SJCRH30 (cell line): ENCODE measurements at places on chromosomes 4 and X. TPM values are rescaled to one million over a fixed set of nuclear protein-coding genes. Genes with fewer than 3 reads are reported as not detected.
A peak's percentile ranks its signal among the peaks of the same experiment; 100 is the strongest.

DNA sequence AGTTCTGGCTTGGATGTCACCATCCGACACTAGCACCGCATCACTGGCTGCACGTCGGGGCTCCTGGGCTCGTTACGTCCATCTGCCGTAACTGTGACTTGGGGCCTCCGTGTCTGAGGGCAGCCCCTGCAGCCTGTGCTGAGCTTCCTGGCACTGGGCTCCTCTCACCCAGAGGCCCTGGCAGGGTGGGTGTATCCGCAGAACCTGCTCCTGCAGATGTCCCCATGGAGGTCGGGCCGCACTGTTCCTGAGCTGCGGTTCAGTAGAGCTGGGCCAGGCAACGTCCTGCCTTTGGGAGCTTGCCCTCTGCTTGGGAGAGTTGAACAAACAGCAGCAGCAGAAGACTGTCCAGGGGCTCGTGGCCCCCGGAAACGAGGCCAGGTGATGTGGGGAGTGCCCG, 71.4 kb downstream of the RGS12 start:
- no peak overlapping the region for H3K4me3 ChIP-seq
- DNase-seq, result no peak
- H3K27me3 ChIP-seq, result no peaks in the 10 kb centered on the region
- H3K4me1 ChIP-seq, result peaks cover 6% of the 10 kb centered on the region
- H3K36me3 ChIP-seq, result no peaks in the 10 kb centered on the region; the same call in 1 of the 2 replicates
- H3K27ac ChIP-seq, result no peak overlapping the region

GRCh38 chr4:6049985-6050384, 31.8 kb upstream of the C4orf50 start:
- no peak overlapping the region for H3K4me3 ChIP-seq
- H3K4me1 ChIP-seq, result no peaks in the 10 kb centered on the region
- H3K27ac ChIP-seq, result no peak overlapping the region
- H3K27me3 ChIP-seq, result peaks cover 20% of the 10 kb centered on the region

GRCh38 chr4:145326491-145326890, 146.1 kb upstream of the OTUD4 start:
- H3K4me3 ChIP-seq, result no peak overlapping the region
- H3K27me3 ChIP-seq, result no peaks in the 10 kb centered on the region
- no peak overlapping the region for H3K27ac ChIP-seq
- no peaks in the 10 kb centered on the region for H3K36me3 ChIP-seq
- no peaks in the 10 kb centered on the region for H3K4me1 ChIP-seq

DNA sequence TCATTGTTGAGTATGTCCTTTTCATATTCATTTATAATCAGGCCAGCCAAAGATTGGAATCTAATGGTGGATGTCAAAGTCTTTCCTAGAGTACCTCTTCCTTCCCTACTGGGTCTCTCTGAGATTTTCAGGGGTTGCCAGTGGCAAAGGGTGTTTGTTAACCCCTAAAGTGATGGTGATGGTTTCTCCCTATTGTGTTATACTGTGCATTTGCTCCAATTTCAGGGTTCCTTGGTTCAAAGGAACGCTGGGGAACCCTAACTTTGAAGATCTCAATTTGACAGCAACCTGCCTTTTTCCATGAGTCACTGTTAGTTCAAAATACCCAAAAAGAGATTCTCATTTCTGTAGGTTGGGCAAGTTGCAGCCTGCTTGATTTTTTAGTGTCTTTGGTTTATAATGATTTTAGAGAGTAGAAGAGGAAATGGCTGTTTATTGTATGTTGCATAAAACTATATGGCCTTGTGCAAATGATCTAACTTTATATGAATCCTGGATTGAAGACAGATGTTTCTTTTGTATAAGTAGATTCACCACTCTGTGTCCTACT, 23.0 kb downstream of the GAB1 start:
- no peaks in the 10 kb centered on the region for H3K4me1 ChIP-seq
- H3K36me3 ChIP-seq, result no peaks in the 10 kb centered on the region
- no peak overlapping the region for H3K4me3 ChIP-seq
- H3K27ac ChIP-seq, result no peak overlapping the region
- DNase-seq, result no peak
- H3K27me3 ChIP-seq, result no peaks in the 10 kb centered on the region

GRCh38 chrX:107826238-107827029, 768 bp downstream of the MID2 start:
- peak; percentile 21 for DNase-seq
- H3K4me3 ChIP-seq, result peak overlapping the region; percentile 59
- no peak overlapping the region for H3K27ac ChIP-seq
- H3K36me3 ChIP-seq, result no peaks in the 10 kb centered on the region
- H3K4me1 ChIP-seq, result no peaks in the 10 kb centered on the region
- no peaks in the 10 kb centered on the region for H3K27me3 ChIP-seq

DNA sequence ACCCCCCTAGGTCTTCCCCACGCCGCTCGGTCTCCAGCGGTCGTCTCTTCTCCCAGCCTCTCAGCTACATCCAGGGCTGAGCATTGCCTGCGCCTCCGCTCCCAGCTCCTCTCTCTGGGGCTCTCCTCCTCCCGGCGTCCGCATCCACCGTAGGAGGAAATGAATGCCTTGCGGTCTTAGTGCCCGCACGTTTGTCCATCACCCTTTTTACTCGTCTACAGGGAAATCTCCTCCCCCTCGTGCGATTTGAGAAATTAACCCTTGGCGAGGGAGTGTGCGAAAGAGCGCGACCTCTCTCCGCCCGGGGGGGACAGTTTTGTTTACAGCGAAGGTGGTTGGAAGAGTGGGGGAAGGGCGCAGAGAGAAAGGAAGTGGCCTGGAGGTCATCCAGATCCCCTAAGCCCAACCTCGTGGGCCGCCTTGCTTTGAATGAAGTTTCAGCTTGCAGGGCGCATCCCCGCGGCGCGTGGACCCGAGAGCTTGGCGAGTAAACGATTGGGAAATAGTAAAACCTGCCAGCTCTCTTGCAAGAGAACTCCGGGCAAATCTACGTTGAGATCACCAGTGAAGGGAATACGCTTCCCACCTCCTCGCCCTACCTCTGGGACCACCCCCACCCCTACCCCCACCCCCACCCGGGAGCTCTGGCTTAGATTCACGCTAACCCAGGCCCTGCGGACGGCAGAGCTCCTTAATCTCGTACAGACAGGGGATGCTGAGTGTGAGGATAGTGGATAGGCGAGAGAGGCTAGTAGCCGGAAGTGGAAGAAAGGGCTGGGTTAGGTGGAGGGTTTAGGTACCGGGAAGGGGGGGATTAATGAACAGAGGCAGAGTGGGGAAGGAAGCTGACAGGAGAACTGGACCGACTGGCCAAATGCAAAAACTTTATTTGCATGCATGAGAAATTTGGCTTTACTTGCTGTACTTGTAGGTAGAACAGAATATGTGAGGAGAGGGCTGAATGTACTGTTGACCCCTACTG, at the start of gene ELOVL6:
Gene ELOVL6, minus strand, starts transcription at position 181 of the 982 bp plus-strand sequence. CDS start 280 bp downstream, outside the sequence.
- peak within 1 kb of the TSS; percentile 88 for H3K4me3 ChIP-seq
- peak; percentile 87 for DNase-seq
- peak within 1 kb of the TSS; percentile 86 for H3K27ac ChIP-seq
- H3K36me3 ChIP-seq, result no peaks in the 10 kb centered on the region
- H3K4me1 ChIP-seq, result peaks cover 10% of the 10 kb centered on the region; the same call in 1 of the 2 replicates

DNA sequence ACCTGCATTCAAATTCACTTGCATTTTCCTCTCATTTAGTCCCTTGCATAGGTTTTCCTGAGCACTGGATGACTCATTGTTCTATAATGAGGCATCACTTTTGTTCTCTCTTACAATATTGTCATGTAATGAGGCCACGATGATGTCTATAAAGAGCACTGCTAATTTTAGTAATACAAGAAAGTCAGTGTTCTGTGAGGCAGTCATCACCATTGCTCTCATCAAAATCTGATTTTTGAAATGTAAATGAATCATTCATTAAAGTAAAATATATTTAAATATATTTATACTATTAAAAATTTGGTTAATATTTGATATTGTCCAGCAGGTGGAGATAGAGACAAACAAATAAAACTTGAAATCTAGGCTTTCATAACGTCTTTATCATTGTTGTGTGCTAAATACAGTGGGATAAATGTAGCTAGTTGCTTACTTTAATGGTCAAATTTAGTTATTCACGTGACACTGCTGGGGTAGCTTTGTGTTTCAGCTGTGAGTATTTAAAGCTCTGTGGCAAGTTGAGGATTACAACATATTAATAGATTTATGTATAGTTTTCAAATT, 15.4 kb downstream of the HMGB2 start:
- no peak for DNase-seq
- peaks cover 3% of the 10 kb centered on the region for H3K4me1 ChIP-seq

DNA sequence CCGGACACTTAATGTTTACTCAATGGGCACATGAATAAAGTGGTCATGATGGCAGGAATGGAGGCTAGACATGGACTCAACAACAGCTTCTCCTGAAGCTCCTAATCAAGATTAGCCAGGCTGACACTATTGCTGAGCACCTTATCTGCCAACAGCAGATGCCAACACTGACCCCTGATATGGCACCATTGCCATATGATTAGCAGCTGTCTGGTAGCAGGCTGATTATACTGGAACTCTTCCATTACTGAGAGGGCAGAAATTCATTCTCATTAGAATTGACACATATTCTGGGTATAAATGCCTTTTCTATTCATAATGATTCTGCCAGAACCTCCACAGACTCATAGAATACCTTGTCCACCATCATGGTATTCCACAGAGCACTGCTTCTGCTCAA, 18.4 kb upstream of the AFF1 start:
- no peaks in the 10 kb centered on the region for H3K36me3 ChIP-seq
- no peaks in the 10 kb centered on the region for H3K4me1 ChIP-seq
- no peaks in the 10 kb centered on the region for H3K27me3 ChIP-seq
- H3K27ac ChIP-seq, result no peak overlapping the region
- H3K4me3 ChIP-seq, result no peak overlapping the region

DNA sequence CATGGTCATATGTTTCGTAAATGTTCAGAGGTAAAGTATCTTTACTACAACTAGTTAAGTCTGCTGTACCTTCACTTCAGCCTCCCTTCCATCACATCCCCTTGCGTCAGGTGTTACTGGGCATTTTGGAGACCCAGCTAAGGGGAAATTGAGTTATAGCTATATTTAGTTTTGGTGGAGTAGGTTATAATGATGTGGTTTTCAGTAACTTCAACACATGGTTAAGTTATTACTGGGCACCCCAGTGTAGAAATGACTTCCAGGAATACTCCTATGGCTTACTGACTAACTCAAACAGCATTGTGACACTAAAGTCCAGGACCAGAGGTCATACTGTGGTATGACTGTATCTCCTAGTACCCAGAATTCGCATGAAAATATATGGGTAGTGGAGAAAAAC, 23.4 kb upstream of the ACSL1 start:
- H3K36me3 ChIP-seq, result no peaks in the 10 kb centered on the region
- no peaks in the 10 kb centered on the region for H3K27me3 ChIP-seq
- H3K4me1 ChIP-seq, result 0 out of 2 replicates have a peak, but pooled peaks cover 6% of the 10 kb centered on the region
- no peak overlapping the region for H3K27ac ChIP-seq
- no peak for DNase-seq

- H3K27ac ChIP-seq, result no peak overlapping the region
- no peaks in the 10 kb centered on the region for H3K36me3 ChIP-seq
- DNase-seq, result no peak
- H3K27me3 ChIP-seq, result no peaks in the 10 kb centered on the region
- peaks cover 3% of the 10 kb centered on the region; the same call in 1 of the 2 replicates for H3K4me1 ChIP-seq
- H3K4me3 ChIP-seq, result no peak overlapping the region
Observed at GRCh38 chr4:23332313-23332712, 557.5 kb downstream of the PPARGC1A start.

The VCX3A gene
- total RNA-seq, result not detected in 2 replicates
